ENCODE measurements at places on chromosomes 7 and 10. TPM values are rescaled to one million over a fixed set of nuclear protein-coding genes. Genes with fewer than 3 reads are reported as not detected.

- no peak for DNase-seq
These were observed 411.8 kb downstream of the ARL4A start for GRCh38 chr7:13099154-13099795.

DNA sequence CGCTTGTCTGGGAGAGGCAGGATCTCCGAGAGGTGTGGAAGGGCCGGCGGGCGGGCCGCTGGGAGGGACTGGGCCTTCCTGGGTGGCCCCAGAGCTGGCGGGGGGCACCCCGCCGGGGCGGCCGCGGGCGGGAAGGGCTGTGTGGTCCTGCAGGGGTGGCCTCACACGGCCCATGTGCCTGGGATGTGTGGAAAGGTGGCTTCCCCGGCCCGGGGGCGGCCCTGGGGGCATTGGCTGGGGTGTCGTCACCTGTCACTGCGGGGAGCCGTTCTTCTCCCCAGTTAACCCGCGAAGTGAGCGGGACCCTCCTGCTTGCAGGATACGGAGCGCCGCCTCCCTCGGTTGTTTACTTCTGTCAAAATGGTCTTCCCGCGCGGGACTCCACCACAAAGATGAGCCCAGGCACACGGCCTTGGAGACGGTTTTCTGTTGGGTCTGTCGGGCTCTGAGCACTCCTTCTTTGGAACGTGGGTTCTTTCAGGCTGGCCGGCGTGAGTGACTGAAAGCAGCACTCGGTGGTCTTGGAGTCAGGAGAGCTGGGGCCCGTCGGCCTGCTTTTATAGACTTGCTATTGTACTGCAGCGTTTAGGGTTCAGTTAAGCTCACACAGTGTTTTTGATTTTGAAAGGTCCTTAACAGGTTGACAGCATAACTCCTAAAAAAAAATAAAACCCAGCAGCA lies 700 bp downstream of the SMC3 start:
- DNase-seq, result peak; percentile 66

Gene KCNIP2
- total RNA-seq, result 2.0 TPM

- DNase-seq, result no peak
These were observed 97.8 kb downstream of the SLC37A3 start for GRCh38 chr7:140300243-140301136.
